CD4-positive, alpha-beta T cell treated with Interferon alpha-2 for 1 hour (primary cell): ENCODE measurements at places on chromosomes 3 and 15.

DNA sequence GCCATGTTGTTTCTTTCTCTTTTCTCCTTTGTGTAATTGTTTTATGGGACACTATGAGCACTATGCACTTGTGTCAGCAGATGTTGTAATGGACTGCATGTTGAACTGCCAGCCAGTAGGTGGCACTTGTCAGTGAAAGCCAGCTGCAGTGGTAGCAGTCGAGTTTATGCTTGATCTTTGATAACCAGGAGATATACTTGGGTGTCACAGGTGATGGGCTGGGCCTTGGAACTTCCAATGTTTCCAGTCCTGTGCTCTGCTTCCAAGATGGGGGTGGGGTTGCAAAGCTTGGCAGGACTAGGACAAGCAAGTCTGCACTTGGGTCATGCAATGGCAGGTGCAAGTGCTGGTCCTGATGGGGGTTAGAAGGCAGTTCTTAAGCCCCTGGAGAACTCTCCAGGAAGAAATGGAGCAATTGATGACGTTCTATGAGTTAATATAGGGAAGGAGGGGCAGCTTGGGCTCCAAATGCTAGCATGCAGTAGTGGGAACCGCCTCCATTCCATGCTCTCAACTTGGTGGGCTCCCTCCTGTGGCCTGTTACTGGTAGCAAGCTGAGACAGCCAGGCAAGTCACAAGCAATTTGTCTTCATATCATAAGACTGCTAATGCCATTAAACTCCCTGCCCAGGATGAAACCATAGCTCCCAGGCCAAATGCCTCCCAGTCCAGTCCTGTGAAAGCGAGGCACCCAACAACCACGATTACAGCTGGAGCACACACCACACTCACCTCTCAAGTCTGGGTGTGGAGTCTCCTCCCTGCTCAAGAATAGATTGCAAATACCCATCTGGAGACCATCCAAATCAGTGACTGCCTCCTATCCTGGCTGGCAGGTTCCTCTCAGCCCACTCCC is 287.2 kb downstream of the CGGBP1 start:
- peak; percentile 54 for DNase-seq

DNA sequence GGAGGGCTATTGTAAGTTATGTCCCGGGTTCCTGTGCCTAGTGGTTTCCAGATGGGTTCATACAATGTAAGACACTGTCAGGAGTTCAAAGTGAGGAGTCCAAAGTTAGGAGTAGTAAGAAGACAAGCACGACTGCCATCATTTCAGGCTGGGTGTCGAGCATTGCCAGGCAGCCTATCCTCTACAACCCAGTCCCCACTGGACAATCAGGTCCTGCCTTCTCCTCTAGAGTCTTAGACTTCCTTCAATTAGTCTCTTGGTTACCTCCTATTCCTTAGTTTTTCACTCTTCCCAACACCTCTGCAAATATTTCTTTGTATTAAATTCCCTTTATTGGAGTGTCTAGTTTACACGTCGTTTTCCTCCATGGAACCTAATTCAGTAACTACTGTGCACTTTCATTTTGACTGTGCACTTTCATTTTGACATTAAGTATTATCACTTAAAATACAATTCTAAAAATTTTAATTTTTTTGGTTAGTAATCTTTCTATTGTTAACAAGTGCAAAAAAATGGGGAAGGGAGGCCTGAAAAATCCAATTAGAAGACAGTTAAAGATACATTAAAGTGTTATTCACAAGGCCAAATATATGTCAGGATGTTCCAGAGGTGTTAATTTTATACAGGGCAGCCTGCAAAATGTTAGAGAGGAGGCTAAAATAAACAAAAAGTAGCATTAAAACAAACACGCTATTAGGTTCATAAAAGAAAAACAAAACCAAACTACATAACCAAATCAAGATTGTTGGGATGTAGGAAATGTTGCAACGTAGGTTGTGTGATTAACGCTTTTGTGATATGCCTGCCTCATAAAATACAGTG is 155.3 kb downstream of the TBL1XR1 start:
- no peak for DNase-seq

- no peak for DNase-seq
Measured at GRCh38 chr3:166472015-166472414, 634.8 kb upstream of the BCHE start.

DNA sequence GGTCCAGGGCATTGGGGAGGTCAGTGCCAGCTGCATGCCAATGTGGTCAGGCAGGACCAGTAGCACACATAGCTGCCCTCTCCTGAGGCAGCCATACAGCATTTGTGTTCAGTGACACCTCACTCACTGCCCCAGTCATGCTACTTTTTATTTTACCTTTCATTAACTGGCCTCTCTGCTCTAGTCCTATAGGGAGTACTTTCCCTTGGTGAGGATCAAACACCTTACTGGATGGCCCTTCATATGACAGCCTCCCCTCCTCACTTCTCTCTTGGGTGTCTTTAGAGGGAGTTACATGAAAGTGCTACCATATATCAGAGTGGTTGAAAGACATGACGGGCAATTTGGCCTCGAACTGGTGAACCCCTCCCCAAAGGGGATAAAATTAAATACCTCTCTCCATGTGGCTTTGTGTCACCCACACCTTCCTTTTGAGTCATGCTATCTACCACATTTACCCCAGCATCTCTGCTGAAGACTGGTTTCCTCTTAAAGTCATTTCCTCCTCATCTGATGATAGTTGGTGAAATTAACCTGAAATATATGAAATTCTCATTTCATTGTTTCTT is 17.6 kb downstream of the RLBP1 start:
- DNase-seq, result peak; percentile 24

- no peak for DNase-seq
Measured at GRCh38 chr15:41856716-41857115, 18.1 kb downstream of the PLA2G4B start.

- no peak for DNase-seq
Measured at GRCh38 chr3:50003824-50004223, 63.9 kb downstream of the RBM6 start.

GRCh38 chr3:128402998-128403397 is 63.7 kb downstream of the DNAJB8 start:
- DNase-seq, result no peak

DNA sequence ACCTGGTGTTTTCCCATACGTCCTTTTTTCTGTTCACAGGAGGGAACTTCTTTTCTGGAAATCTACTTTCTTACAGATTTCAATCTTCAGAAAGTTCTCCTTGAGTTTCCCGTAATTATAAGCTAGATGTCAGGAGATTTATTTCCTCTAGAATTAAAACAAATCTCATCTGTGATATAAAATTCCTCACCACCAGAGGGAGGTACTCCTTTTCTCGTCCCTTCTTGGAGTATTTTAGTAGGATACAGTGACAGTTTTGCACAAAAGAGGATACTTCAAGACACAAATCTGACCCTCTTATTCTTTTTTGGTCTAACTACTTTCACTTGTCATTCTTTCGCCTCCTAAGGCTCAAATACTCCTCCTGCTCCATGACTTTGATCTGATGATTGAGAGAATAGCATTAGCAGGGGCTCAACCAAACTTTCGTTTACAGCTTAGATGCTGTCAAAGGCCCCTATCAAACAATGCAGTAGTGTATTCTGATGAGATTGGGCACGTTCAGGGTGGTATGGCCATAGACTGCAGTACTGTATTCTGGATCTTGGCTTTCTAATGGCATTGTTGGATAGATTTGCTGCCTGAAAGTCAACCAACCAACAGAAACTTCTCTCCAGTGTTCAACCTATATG is 38.0 kb downstream of the TMEM41A start:
- no peak for DNase-seq
